Stimulated activated CD8-positive, alpha-beta memory T cell treated with anti-CD3 and anti-CD28 coated beads, Interleukin-4, amount 100 ng/mL, for 1 hour (primary cell): ENCODE measurements at places on chromosomes 12 and 14.

- DNase-seq = no peak
Observed at GRCh38 chr12:8077207-8077606, 4.9 kb upstream of the NECAP1 start.

DNA sequence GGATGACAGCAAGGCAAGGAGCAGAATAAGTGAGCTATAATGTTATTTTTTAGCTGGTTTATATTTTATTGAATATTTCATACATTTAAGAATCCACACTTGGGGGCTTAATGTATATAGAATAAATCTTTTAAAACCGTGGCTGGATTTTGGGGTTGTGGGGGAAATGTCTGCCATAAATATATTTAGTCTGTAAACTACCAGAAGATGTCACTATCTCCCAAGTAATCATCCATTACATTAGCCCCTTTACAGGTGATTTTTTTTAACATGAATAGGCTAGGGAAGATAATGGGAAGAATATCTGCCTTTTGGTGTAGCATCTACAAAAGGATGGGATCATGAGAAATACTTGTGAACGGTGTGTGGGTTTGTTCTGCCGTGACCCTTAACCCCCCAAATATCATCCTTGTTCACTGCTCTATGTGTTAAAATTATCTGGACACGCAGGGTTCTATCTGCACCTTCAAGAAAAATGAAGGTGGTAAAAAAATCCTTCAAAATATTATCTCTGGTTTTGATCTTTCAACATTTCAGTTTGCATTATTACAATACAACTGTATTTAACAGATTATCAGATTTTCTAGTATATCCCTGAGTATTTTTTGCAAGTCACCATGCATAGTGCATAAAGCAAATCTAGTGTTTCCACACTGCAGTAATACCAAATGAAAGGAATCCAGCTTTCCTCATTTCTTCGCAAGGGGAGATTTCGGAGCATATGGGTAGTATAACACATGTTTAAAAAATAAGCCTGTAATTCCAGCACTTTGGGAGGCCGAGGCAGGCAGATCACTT lies 8.0 kb upstream of the SLC17A8 start:
- no peak for DNase-seq

DNA sequence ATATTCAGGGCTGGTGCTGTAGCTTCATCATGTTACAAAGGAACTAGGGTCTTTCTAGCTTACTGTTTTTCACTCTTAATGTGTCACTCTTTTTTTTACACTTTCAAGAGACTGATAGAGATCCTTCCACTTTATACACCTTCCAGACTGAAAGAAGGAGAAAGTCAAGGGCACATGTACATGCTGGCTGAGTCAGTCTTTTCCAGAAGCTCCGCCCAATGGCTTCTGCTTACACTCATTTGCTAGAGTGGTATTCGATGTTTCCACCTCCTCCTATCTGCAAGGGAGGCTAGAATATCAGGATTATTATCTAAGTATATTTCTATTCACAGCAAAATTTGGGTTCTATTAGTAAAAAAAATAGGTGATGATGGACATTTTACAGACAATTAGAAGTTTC lies 325.8 kb upstream of the OR4E1 start:
- DNase-seq = no peak

- no peak for DNase-seq
Observed at GRCh38 chr14:54447231-54447692, 6.1 kb upstream of the CNIH1 start.

DNA sequence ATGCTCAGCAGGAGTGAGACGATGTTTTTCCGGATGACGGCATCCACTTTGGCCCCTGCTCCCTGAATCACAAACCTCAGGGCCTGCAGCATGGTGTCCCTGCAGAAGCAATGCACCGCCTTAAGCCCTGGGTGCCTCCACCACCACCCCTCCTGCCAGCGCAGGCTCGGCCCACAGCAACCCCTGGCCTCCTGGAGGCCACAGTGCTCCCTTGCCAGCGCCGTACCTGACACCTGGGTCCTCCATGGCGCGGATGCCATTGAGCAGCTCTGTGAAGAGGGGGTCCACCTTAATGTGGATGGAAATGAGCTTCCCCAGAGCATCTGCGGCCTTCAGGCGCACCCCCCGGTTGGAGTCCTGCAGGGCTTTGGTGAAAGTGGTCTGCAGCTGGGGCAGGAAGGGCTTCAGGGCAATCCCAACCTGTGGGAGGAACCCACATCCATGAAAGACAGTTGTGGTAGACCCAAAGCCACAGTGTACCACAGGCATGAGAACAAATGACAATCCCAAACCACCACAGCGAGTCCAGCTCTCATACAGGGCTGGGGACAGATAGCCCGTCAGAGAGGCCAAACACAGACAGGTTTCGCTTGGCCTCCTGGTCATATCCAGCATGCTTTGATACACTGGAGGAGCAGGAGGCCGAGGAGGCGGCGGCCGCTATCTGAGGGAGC lies 17.9 kb upstream of the RAB35 start:
- DNase-seq = no peak

GRCh38 chr12:44091948-44092606 lies 256.2 kb downstream of the TMEM117 start:
- no peak for DNase-seq

DNA sequence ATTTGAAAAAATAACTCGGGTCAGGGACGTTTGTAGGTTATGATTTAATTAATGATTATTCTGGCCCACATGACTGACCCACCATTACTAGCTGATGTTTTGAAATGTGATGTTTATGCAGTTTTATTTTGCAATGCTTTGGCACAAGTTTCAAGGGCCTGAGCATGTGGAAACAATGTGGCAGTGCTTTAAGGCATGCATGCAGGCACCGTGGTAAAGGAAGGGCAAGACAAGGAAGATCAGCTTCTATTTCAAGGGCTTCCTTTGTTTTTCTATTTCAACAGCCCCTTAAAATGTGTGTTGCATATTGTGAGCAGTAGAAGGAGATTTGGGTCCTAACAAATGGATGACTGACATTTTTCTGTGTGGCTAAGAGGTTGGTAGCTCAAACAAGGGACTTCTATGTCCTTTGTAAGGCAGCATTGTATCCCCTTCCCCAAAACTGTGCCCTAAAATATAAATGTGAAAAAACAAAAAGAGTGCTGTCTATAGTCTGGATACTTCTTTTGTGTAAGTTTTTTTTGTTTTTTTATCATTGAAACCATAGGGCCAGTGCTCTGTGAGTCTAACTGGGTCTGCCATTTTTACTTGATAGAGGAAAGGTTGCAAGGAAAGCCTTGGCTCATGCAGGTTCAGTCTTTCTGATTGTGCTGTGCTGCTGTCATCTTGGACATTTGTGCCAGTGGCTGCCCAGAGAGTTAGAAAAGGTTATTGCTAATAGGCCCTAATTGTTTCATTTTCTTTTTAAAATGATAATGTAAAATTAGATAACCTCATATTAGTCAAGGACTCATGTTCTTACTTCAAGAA lies 103.5 kb downstream of the FGD4 start:
- DNase-seq = no peak

DNA sequence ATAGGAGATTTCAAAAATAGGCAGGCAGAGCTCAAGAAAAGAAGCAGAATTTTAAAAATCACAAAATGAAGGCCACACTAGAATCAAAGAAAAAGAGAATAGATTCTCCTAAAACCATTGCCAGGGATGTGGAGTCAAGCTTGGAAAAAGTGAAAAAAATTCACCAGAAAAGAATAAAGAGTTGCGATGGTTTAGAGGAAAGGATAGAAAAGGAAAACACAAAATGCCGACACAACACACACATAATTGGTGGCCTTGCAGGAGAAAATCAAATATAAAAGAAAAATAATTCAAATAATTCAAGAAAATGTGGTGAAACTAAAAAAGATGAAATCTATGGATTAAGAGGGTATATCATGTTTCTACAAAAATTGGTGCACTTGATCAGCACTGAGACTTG lies 181.6 kb upstream of the C14orf180 start:
- no peak for DNase-seq

GRCh38 chr12:46977871-46978375 lies 101.5 kb upstream of the PCED1B start:
- no peak for DNase-seq

GRCh38 chr12:71503579-71504391 lies 64.2 kb downstream of the LGR5 start:
- DNase-seq = no peak

DNA sequence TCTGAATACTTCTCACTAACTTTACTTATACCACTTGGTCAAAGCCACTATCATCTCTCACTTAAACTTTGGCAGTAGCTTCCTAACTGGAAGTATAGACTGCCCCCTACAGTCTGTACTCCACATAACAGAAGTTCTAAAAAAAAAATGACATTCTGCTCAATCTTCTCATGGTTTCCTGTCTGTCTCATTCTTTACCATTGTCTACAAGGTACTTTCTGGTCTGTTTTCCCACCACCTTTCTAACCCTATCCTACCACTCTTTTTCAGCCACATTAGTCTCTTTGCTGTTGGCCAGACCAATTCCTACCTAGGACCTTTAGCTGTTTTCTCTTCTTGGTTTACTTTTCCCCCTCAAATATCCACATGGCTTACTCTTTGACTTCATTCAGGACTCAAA lies 14.7 kb downstream of the CPSF6 start:
- no peak for DNase-seq

DNA sequence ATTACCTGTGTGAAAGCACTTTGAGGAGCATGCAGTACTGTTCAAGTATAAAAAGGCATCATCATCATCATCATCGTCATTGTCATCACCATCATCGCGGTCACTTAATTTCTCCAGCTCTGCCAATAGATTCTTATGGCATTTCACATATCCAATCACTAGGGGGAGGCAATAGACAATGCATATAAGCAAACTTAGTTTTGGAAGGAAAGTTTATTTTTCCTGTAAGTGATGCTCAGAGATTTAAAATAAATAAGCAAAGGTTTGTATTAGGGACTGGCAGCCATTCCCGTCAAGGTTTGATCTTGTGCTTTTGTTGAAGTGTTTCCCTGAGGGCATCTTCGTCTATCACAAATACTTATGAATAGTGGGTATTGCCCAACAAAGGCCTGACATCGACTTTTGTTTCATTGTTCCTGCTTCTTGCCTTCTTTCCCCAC lies 127.4 kb downstream of the KTN1 start:
- DNase-seq = no peak

- no peak for DNase-seq
Observed at GRCh38 chr12:112252184-112252583, 126.8 kb downstream of the TRAFD1 start.

- no peak for DNase-seq
Observed at GRCh38 chr12:46958053-46958452, 121.4 kb upstream of the PCED1B start.

GRCh38 chr14:95044463-95045105 lies 112.7 kb downstream of the DICER1 start:
- DNase-seq = no peak

- no peak for DNase-seq
Observed at GRCh38 chr12:113002676-113003075, 24.4 kb downstream of the OAS2 start.

DNA sequence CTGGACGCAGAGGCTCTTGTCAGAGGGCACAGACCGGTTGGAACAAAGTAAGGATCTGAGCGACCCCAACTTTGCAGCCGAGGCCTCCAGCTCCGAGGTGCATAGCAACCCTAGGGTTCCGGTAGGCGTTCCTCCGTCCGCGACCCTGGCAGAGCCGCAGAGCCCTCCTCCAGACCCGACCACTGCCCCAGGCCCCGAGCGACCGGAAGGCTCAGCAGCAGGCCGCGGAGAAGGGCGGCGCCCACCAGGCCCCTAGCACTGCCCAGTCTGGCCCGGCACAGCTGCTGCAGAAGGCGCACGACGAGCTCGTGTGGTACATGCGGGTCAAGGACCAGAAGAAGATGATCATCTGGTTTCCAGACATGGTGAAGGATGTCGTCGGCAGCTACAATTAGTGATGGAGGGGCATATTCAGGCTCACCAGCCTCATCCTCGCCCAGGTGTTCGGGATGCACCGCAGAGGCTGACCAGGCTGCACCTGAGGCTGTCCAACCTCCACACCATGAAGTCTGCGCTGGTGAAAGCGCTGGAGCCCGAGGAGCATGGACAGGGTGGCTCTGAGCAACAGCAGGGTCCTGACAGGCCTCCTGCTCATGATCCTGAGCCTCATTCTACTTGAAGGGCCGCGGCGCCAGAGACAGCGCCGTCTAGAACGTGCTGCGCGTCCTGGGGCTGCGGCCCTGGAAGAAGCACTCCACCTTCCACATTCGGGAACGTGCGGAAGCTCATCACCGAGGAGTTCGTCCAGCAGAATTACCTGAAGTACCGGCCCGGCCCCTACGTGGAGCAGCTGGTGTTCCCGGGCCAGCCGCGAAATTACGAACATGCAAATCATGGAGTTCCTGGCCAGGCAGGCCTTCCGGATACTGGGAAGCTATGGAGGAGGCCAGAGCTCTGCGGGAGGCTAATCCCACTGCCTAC lies 24.5 kb downstream of the CAPS2 start:
- no peak for DNase-seq

GRCh38 chr12:95351748-95352147 lies 122.2 kb upstream of the METAP2 start:
- DNase-seq = no peak

GRCh38 chr14:78022059-78022458 lies 148.1 kb upstream of the NRXN3 start:
- DNase-seq = no peak

DNA sequence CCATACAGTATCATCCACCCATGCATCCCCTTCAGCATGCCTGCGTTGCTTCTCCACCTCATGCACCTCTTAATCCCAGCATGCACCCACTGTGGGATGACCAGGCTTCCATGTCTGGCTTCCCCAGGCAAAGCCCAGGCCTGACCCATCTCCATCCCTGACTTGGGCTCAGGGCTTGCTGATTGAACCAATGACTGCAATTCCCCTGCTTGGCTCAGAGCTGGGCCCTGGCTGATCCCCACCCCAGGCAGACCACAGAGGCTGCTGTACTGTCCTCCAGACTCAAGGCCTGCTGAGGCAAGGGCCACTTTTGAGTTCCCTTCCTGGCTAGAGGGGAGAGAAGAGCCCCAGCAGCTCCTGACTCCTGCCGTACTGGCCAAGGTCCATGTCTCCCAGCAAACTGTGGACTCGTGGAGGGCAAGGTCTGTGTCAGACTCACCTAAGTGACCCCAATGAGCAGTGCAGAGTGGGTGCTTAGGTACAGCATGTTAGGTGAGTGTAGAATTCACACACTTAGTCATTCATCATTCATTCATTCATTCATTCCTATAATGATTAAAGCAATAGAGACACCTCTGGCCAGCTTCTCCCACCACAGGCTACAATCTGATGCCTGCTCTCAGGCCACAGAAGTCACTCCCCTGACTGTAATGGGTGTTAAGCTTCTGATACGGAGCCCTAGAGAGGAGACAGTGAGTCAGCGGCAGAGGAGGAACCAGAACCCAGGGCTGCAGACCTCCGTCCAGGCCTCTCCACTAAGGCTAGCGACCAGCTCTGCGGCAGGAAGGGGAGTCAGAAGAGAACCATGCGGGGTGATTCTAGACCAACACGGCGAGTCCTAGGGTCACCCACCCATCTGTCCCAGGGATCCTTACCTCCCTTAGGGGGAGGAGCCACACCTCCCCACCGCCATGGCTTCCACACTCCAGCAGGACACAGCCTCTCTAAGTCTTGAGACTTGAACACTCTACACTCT lies 2.9 kb downstream of the BEGAIN start:
- no peak for DNase-seq

DNA sequence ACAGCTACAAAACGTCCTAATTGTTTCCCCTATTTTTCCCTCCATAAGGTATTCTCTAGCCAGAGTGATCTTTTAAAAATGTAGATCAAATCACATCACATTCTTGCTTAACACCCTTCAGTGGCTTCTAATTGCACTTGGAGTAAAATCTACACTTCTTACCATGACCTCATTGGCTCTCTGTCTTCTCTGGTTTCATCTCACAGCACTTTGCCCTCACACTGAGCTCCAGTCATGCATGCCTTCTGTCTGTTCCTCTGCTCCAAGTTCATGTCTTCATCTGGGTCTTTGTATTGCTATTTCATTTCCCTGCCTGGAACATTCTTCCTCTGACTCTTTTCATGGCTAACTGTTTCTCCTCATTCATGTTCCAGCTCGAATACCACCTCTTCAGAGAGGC lies 220.4 kb upstream of the GARIN6 start:
- DNase-seq = no peak
